Thoracic aorta (tissue), 2 donors: ENCODE measurements at places on chromosomes 1 and 21. TPM values are rescaled to one million over a fixed set of nuclear protein-coding genes. Genes with fewer than 3 reads are reported as not detected.

The THEM4 gene
- 23.3 TPM for total RNA-seq

The KCNA2 gene
- total RNA-seq: 2.0 TPM

The ARHGAP29 gene
- total RNA-seq: 39.4 TPM

The GNAT2 gene
- total RNA-seq: not detected

The KRTAP19-4 gene
- not detected for total RNA-seq

The SPOCD1 gene
- 10.6 TPM for total RNA-seq

The MAP3K21 gene
- 2.8 TPM for total RNA-seq

The PLCH2 gene
- total RNA-seq: 1.1 TPM

The NBPF11 gene
- total RNA-seq: 12.3 TPM

The IGSF5 gene
- not detected for total RNA-seq

The ACBD3 gene
- 59.8 TPM for total RNA-seq

The OR2T11 gene
- not detected for total RNA-seq

The RCC1 gene
- 6.2 TPM for total RNA-seq

- DNase-seq: no peak
Measured at GRCh38 chr1:7389201-7389905, 381.7 kb upstream of the VAMP3 start.

- no peak for DNase-seq
Measured at GRCh38 chr1:89581859-89582258, 51.1 kb upstream of the LRRC8C start.

DNA sequence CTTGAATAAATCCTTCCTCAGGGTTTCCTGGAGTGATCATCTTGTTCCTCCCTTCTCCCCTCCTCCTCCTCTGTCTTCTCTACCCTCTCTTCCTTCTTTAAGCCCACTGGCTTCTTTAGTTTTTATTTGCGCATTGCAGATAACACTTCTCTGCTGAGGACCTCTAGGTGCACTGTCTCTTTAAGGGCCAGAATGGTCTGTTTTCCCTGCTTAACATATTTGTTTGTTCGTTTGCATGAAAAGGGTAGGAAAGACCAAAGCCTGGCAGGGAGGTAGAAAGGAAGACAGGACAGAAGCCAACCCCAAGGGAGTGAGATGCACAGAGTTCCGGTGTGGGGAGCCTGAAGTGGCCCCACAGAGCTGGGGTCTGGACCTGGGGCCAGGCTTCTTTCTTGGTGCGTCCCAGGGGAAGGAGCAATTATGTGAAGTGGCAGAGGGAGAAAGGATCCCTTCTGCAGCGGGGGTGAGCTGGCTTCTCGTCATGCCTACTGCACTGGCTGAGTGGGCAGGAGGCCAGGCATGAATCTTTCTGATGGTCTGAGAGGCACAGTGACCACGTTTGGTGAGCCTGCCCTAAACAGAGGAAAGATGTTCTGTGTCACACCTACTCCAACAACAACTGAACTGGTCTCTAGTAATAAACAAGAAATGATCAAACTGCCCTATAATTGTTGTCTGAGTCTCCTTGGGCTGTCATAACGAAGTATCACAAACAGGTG lies 232.7 kb downstream of the KCNJ6 start:
- no peak for DNase-seq

DNA sequence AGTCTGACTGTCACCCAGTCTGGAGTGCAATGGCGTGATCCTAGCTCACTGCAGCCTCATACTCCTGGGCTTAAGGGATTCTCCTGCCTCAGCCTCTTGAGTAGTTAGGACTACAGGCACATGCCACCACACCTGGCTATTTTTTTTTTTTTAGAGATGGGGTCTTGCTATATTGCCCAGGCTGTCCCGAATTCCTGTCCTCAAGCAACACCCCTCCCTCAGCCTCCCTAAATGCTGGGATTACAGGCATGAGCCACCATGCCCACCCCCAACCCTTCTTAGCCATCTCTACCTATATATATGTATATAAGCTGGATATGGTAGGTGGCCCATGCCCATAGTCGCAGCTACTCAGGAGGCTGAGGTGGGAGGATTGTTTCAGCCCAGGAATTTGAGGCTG lies 13.4 kb upstream of the SLC25A44 start:
- no peak for DNase-seq

DNA sequence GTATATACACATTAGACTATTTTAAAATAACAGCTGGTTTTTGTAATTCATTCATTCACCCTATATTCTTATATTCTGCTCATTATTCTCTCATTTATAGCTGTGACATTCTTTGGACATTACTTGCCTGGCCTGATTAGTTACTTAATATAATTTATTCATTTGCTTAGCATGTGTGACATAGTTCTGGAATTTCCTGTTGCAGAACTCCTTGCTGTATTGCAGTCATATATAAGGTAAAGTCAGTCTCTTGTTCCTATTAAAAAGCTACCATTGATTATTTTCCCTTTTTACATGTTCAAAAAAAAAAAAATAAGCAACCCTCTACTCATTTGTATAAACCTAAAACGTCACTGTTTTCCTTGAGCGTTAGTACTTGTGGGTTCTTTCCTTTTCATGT lies 23.9 kb downstream of the GNAT2 start:
- DNase-seq: no peak

DNA sequence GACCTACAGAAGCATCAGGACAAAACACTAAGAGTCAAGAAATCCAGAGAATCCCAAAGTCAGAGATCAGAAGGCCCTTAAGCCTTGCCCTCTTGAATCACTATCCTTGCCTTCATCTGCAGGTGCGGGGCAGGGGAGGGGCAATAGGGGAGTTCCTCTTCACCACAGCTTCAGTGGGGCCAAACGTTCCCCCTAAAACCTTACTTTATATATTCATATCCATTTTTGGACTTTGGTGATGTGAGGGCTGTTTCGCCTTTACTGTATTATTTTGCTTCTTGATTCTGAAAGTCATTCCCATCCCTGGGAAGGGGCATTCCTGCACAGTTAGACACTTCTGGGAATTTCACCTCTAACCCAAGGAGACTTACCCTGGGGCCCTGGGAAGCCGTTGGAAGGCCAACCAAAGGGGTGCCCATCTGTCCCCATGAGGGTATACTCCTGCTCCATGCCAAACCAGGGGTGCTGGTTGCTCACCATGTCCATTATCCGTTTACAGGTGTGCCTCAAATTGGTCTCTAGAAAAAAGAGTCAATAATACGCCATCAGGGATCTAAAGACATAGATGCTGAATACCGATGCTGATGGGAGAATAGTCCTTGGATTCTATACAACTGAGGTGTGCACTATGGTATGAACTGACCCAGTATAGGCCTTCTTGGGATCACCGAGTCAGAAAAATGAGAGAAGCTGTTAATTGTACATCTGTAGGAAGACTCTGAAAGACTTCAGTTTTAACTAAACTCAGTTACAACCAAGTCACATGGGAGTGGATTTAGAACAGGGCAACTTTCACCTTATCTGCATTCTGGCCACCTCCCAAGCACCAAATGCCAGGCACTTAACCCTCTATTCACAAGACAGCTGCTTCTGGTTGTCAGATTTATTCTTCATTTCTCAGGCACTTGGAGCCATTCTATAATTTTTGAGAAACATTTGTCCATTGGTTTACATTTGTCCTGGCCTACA lies 5.4 kb downstream of the GLUL start:
- DNase-seq: no peak

DNA sequence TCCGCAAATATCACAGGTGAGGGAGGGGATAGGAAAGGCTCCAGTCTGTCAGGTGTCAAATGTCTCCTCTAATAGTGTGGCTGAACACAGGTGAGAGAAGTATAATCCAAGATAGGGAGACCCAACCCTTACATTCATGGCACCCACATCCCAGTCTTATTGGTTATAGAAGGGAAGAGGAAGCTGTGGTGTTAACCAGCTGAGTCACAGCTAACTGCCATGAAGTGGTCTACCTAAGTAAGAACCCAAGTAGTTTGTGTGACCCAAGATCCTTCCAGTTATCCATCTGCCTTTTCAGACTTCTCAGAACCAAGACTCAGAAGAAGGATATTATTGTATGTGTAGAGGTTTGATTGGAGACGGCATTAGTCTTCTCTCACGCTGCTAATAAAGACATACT lies 37.1 kb downstream of the DDAH1 start:
- DNase-seq: no peak

- no peak for DNase-seq
Measured at GRCh38 chr1:16999863-17000262, 11.9 kb downstream of the ATP13A2 start.

- DNase-seq: no peak
Measured at GRCh38 chr1:14160781-14161180, 437.7 kb upstream of the KAZN start.

DNA sequence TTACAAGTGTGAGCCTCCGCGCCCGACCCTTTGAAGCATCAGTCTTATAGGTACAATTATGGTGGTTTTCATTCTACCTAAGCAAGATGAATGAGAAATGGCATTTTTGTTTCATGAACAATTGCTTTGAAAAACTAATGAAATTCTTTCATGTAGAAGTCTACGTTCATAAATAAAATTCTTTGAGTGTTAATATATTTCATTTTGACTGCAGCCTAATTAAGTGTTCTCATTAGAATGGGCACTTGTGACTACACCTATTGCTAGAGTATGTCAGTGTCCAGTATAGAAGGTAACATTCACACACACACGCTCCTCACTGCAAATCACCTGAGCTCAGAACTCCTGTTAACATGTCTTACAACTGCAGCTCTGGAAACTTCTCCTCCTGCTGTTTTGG lies at the start of gene KRTAP15-1:
KRTAP15-1 (plus strand) TSS at position 301 of the 400 bp plus-strand sequence; CDS start at position 354, 53 bp downstream.
- DNase-seq: no peak

GRCh38 chr1:206438554-206438953 lies 31.7 kb upstream of the IKBKE start:
- no peak for DNase-seq

GRCh38 chr1:178371933-178372388 lies 124.8 kb downstream of the CLEC20A start:
- no peak for DNase-seq

- DNase-seq: no peak
Measured at GRCh38 chr1:201672685-201673084, 133.8 kb downstream of the NAV1 start.

- DNase-seq: no peak
Measured at GRCh38 chr1:204858363-204858821, 12.3 kb upstream of the NFASC start.

GRCh38 chr1:201813226-201813625 lies 15.7 kb upstream of the IPO9 start:
- DNase-seq: no peak

- DNase-seq: no peak
Measured at GRCh38 chr1:23865543-23865930, 2.6 kb downstream of the FUCA1 start.

DNA sequence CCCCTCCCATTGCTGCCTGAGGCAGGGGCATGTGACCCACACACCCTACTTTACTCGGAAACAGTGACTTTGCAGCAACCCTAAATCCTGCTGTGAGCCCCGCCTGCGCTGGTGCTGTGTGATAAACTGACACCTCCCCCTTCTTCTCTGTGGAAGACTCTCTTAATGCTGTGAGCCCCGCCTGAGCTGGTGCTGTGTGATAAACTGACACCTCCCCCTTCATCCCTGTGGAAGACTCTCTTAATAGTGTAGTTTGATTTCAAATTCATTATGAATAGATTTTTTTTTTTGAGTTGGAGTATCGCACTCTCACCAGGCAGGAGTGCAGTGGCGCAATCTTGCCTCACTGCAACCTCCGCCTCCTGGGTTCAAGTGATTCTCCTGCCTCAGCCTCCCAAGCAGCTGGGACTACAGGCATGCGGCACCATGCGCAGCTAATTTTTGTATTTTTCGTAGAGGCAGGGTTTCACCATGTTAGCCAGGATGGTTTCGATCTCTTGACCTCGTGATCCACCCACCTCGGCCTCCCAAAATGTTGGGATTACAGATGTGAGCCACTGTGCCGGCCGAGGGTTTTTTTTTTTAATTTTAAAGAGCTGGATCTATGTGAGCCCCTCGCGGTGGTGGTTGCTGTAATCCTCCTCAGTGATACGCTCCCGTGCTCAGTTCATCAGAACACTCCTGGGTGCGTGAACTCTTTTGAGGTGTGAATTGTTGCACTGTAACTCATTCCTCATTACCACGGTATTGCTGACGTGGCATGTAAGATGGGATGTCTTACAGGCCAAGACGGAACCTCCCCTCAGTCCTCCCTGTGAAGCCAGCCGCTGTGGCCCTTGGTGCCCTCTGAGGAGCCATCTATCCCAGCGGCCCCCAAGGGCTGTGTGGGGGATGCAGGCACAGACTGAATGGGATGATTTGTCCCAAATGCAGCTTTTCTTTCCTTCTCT lies 60.3 kb downstream of the GALNT2 start:
- DNase-seq: no peak

- DNase-seq: no peak
Measured at GRCh38 chr1:172107316-172107975, 266.1 kb downstream of the DNM3 start.

DNA sequence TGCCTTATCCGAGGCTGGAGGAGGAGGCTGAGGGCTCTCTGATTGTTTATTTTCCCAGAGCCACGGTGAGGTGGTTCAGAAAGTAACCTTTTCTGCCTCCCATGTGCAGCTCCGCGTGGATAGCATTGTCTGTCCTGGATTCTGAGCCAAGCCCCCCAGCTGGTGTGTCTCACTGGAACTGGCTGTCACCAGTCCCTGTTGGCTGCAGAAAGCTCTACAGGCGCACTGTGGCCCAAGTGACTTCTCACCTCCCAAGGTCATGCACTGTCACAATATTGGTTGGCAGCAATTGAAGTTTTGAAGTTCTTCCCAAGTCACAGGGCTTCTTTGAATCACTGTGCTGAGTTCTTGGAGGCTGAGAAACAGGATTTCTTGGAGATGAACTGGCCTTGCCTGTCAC lies 8.2 kb downstream of the BMP8A start:
- no peak for DNase-seq

- DNase-seq: no peak
Measured at GRCh38 chr21:33368124-33368523, 35.1 kb upstream of the IFNGR2 start.

- DNase-seq: no peak
Measured at GRCh38 chr1:227459977-227460376, 103.4 kb upstream of the ZNF678 start.

DNA sequence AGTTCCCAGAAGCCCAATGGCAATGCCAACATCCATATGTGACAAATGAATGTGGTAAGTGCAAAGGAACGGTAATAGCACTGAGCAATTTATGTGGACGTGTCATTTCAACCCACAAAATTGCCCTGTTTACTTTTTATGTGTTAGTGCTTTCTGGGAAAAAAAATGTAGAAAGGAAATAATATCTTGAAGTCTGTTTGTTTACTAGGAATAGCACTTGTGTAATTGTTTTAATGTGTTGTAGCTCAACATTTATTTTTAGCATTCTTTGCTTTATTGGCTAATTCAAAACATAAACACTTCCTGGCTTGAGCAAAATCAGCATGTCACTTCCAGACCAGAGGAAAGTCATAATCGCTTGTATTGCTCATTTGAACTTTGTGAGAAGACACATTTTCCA lies 224.8 kb upstream of the KCNK2 start:
- no peak for DNase-seq
